ENCODE measurements at places on chromosomes 1 and 21. TPM values are rescaled to one million over a fixed set of nuclear protein-coding genes. Genes with fewer than 3 reads are reported as not detected.

GRCh38 chr1:9363061-9363471 is 70.4 kb downstream of the SPSB1 start:
- peaks cover 15% of the 10 kb centered on the region for H3K4me1 ChIP-seq
- peaks cover 19% of the 10 kb centered on the region for H3K27me3 ChIP-seq
- peaks cover 5% of the 10 kb centered on the region for H3K36me3 ChIP-seq
- no peak overlapping the region for H3K27ac ChIP-seq
- DNase-seq, result no peak

DNA sequence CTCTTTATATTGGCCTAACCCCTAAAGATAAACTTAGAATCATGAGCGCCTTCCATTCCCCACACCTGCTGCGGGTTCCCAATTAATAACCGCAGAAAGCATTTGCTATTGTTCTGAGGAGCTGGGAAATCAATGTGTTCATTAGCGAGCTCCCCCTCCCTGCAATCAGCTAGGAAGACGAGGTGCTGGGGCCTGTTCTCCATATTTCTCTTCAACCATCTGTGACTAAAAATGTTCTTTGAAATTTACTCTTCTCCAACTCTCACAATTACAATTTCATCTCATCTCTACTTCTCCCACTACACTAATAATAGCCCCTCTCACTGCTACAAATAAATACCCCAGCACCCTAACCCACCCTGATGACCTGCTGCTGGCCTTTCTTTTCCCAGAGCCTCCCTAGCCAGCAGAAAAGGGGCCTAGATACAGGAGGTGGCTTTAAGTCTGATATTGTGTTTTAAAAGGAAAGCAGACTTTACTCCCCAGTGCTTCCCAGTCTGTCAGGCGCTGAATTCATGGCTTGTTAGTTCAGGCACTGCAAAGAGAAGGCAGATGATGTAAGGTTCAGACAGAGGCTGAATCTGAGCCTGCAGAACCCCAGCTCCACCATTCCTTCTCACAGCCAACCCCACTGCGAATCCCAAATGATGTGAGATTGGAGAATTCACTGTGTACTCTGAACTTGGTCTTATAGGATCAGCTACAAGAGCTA is 477.5 kb upstream of the DAB1 start:
- H3K36me3 ChIP-seq, result no peaks in the 10 kb centered on the region
- no peak for DNase-seq
- H3K27me3 ChIP-seq, result no peaks in the 10 kb centered on the region
- H3K4me1 ChIP-seq, result peaks cover 13% of the 10 kb centered on the region
- no peak overlapping the region for H3K4me3 ChIP-seq
- H3K27ac ChIP-seq, result peak overlapping the region; percentile 77

Gene THRAP3
- 119 TPM for total RNA-seq

DNA sequence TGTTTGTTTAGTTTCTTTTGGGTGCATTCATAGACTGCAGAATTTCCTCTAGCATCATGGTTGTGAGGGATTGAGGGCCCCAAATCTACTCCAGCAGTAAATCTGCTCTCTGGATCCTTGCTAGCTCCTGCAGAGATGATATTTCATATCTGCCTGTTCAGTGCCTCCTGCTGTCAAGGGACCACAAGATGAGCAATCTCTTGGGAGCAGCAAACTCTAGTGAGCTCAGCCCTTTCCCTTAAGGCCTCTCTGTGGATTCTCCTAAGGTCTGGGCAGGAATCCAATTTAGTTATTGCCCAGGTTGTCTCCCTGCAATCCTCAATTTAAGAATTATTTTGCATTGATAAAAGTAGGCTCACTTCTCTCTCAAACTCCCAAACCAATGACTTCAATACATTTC is 76.9 kb downstream of the RGS18 start:
- no peak for DNase-seq
- no peaks in the 10 kb centered on the region for H3K4me1 ChIP-seq
- H3K36me3 ChIP-seq, result no peaks in the 10 kb centered on the region
- H3K27ac ChIP-seq, result no peak overlapping the region

GRCh38 chr1:14138135-14138506 is 438.1 kb downstream of the PRDM2 start:
- no peak overlapping the region for H3K4me3 ChIP-seq
- H3K27me3 ChIP-seq, result peaks cover 4% of the 10 kb centered on the region
- H3K4me1 ChIP-seq, result no peaks in the 10 kb centered on the region

Gene RAP1A
- 17.9 TPM for total RNA-seq

- H3K27me3 ChIP-seq, result peaks cover 11% of the 10 kb centered on the region
- DNase-seq, result no peak
- no peak overlapping the region for H3K27ac ChIP-seq
- H3K4me1 ChIP-seq, result peaks cover 14% of the 10 kb centered on the region
- H3K4me3 ChIP-seq, result no peak overlapping the region
Measured at GRCh38 chr1:14585728-14586127, 12.8 kb upstream of the KAZN start.

- no peak overlapping the region for H3K27ac ChIP-seq
- H3K4me1 ChIP-seq, result no peaks in the 10 kb centered on the region
- no peaks in the 10 kb centered on the region for H3K36me3 ChIP-seq
Measured at GRCh38 chr1:51525295-51525694, 6.2 kb upstream of the EPS15 start.

GRCh38 chr1:234311414-234311813 is 61.8 kb upstream of the COA6 start:
- DNase-seq, result no peak
- no peaks in the 10 kb centered on the region for H3K27me3 ChIP-seq
- no peak overlapping the region for H3K27ac ChIP-seq
- H3K4me1 ChIP-seq, result no peaks in the 10 kb centered on the region
- H3K4me3 ChIP-seq, result no peak overlapping the region

DNA sequence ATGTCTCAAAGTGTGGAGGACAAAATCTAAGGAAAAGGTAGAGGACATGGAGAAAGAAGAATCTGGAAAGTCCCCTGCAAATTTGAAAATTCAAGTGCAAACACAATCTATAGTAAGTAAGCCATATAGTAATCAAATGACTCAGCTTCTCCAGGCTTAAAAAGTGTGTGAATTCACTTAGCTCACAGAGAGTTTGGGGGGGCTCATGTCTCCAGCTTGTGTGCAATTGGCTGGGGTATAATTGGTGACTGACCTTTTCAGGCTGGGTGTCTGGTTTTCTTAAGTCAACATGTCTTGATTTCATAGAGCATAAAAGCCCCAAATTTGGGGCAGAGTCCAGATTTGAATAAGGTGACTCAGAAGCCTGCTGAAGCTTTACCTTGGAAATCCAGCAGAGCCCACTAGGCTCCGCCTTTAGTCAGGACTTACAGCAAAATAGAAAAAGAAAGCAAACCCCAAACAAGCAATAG is 8.6 kb downstream of the CLDN14 start:
- H3K36me3 ChIP-seq, result peaks cover 5% of the 10 kb centered on the region
- H3K4me3 ChIP-seq, result no peak overlapping the region
- H3K4me1 ChIP-seq, result no peaks in the 10 kb centered on the region
- H3K27ac ChIP-seq, result no peak overlapping the region

- no peak overlapping the region for H3K27ac ChIP-seq
- peaks cover 8% of the 10 kb centered on the region for H3K4me1 ChIP-seq
- no peak overlapping the region for H3K4me3 ChIP-seq
- no peak for DNase-seq
- H3K27me3 ChIP-seq, result peaks cover 4% of the 10 kb centered on the region
- peaks cover 10% of the 10 kb centered on the region for H3K36me3 ChIP-seq
Measured at GRCh38 chr1:157724537-157725220, 24.1 kb upstream of the FCRL3 start.

Gene CDC42SE1
- total RNA-seq, result 127 TPM

Gene NMNAT2
- 76.4 TPM for total RNA-seq

Gene S100A9
- total RNA-seq, result not detected

Gene QSOX1
- total RNA-seq, result 46.1 TPM

DNA sequence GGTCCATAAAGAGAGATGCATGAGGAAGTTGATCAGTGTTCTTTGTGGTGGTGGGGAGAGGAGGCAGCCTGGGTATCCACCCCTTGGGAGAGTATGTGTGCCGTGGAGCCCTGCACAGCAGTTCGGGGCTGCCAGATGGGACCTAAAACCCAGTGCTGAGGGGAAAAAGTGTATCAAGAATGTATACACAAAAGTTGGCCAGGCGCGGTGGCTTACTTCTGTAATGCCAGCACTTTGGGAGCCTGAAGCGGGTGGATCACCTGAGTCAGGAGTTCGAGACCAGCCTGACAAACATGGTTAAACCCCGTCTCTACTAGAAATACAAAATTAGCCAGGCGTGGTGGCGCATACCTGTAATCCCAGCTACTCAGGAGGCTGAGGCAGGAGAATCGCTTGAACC is 4.1 kb upstream of the TTC4 start:
- peaks cover 7% of the 10 kb centered on the region for H3K4me1 ChIP-seq
- H3K4me3 ChIP-seq, result no peak overlapping the region
- no peak for DNase-seq

Gene RUNX3
- total RNA-seq, result 0.15 TPM

- peak overlapping the region; percentile 94 for H3K4me3 ChIP-seq
- H3K27ac ChIP-seq, result peak overlapping the region; percentile 98
- H3K4me1 ChIP-seq, result peaks cover 11% of the 10 kb centered on the region
- peaks cover 11% of the 10 kb centered on the region for H3K27me3 ChIP-seq
Measured at GRCh38 chr1:211258310-211258755, 833 bp upstream of the RCOR3 start.

DNA sequence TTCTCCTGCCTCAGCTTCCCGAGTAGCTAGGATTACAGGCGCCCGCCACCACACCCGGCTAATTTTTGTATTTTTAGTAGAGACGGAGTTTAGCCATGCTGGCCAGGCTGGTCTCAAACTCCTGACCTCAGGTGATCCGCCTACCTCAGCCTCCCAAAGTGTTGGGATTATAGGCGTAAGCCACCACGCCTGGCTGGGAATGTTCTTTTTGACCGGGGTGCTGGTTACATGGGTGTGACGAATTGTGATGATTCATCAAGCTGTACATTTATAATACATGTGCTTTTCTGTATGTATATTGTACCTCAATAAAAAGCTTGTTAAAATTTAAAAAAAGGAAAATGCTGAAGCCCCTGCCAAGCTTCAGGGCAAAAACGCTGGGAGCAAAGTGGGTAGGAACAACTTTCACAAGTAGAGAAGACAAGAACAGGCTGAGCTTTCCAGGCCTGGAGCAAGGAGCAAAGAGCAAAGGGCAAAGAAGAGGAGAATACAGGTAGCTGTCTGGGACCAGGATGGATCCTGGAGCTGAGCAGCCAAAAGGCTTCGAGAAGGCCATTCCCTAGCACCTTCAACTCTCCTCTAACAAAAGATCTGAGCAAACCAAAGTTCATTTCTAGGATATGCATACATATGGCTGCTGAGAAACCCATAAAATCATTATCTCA is 20.5 kb upstream of the YRDC start:
- no peaks in the 10 kb centered on the region for H3K36me3 ChIP-seq
- DNase-seq, result no peak
- no peaks in the 10 kb centered on the region for H3K4me1 ChIP-seq
- no peaks in the 10 kb centered on the region for H3K27me3 ChIP-seq
- H3K4me3 ChIP-seq, result no peak overlapping the region

Gene FALEC
- total RNA-seq, result not detected

DNA sequence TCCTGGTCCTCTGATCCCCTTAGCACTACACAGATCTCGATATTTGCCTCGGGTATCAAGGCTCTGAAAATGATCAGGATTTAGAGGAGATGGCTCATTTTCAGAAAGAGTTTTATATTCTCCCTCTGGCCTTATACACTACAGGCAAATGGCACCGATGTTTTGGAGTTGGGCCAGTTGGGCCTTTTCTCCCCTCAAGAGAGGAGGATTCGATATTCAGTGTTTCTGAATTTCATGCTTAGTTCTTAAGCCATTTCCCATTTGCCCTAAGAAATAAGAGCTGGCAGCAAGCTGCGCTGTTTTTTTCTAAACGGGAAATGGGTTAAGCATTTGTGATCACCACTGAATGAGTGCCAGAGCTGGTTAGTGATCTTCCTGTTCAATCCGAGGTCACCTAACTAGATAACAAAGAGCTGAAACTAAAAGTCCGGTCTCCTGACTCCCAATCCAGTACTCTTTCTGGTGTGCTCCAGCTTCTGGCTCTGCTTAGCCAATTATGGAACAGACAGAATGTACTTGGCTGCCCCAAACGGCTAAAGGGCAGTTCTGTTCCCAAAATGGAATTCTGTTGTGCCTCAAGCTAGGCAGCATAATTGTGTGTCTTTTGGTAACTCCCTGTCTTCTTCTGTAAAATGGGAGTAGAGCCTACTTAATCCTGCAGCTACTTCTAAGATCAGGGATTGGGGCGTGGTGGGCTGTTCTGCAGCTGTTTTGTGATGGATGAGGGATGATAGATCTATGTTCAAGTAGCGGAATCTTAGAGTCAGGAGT is 1.2 kb upstream of the CPT2 start:
- H3K27me3 ChIP-seq, result peaks cover 6% of the 10 kb centered on the region
- H3K36me3 ChIP-seq, result no peaks in the 10 kb centered on the region
- H3K4me3 ChIP-seq, result no peak overlapping the region
- DNase-seq, result no peak
- no peak overlapping the region for H3K27ac ChIP-seq
- peaks cover 19% of the 10 kb centered on the region for H3K4me1 ChIP-seq

Gene ST6GALNAC3
- 6.5 TPM for total RNA-seq

DNA sequence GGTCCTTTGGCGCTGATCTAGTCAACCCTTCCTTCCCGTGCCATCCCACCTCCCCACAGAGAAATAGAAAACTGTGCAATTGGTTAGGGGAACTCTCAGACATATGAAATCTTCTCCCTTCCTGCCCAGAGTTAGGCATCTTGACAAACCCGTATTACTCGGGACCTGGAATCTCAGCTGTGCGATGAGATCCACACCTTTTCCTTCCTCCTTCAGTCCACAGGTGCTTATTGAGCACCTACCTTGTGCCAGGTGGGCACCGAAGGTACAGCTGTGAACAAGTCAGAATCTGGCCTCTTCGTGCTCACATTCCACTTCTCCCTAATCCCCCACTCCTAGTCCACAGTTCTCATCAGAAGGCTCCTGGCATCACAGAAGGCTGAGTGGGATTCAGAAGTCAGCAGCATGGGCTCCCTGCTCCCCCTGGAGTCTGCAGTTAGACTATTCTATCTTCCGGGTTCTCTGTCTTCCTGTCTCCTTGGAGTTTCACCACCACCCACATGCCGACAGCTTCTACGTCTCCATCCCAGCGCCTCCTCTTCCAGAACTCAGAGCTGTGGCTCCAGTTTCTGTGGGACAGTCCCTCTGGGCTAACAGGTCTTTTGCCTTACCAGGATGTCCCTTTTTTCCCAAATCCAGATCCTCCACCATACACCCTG is 23.0 kb downstream of the KNCN start:
- H3K4me1 ChIP-seq, result peaks cover 2% of the 10 kb centered on the region
- no peak overlapping the region for H3K27ac ChIP-seq
- peaks cover 27% of the 10 kb centered on the region for H3K27me3 ChIP-seq
- H3K36me3 ChIP-seq, result no peaks in the 10 kb centered on the region
- no peak overlapping the region for H3K4me3 ChIP-seq

Gene HSF2BP
- total RNA-seq, result 1.0 TPM

Gene PBXIP1
- 29.9 TPM for total RNA-seq

DNA sequence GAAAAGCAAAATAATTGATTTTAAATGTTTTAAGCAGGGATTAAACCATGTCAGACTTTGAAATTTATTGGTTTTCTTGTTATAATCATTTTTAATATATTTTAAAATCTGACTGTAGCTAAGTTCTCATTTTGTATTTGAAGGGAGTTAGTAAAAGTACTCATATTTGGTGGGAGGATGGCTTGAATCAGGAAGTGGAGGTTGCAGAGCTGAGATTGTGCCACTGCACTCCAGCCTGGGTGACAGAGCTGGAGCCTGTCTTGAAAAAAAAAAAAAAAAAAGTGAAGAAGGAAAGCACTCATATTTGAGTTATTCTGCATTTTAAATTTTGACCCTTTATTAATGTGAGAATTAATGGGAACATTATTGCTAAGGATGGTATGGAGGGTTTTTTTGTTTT is 106.0 kb downstream of the RABGAP1L start:
- no peak overlapping the region for H3K4me3 ChIP-seq
- no peaks in the 10 kb centered on the region for H3K27me3 ChIP-seq
- DNase-seq, result no peak
- peaks cover 1% of the 10 kb centered on the region for H3K4me1 ChIP-seq
- H3K36me3 ChIP-seq, result no peaks in the 10 kb centered on the region
